Naive B cell (primary cell): ENCODE measurements at places on chromosomes 4 and X.
A peak's percentile ranks its signal among the peaks of the same experiment; 100 is the strongest.

- no peak for DNase-seq
Observed at GRCh38 chrX:31355206-31355955, 283.5 kb upstream of the FTHL17 start.

GRCh38 chr4:48315728-48316630, 25.4 kb upstream of the SLAIN2 start:
- DNase-seq: peak; percentile 20

GRCh38 chr4:87073199-87074120, 138.6 kb downstream of the AFF1 start:
- DNase-seq: peak; percentile 72

DNA sequence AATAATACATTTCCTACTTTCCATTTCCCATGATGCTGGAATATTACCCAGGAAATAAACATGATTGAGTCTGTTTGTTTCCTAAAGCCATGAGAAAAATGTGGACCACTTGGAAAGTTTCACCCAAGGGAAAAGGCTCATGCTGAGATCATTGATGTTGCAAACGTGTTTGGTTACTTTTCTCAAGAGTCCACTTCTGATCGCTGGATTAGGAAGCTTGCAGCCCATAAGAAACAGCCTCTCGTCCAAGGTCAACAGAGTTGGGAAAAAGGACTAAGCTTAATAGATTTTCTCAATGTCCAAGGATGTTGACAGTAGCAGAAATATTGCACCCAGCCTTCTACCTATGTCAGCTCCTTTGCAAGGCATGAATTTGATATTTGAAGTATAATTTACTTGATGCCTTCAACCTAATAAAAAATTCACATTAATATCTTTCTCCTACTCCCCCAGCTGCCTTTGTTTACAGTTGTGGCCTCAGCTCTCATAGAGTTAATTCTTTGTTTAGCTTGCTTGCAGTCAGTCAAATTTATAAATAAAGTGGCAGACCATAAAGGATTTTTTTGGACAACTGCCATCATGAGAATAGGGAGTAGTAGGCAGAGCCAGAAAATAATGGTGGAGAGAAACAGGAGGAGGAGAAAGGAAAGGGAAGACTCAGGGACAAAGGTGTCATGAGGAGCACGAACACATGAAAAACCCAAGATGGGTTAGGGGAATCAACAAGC, 65.6 kb upstream of the BLTP1 start:
- DNase-seq: no peak

GRCh38 chrX:13721819-13722519, 12.5 kb downstream of the TRAPPC2 start:
- no peak for DNase-seq

DNA sequence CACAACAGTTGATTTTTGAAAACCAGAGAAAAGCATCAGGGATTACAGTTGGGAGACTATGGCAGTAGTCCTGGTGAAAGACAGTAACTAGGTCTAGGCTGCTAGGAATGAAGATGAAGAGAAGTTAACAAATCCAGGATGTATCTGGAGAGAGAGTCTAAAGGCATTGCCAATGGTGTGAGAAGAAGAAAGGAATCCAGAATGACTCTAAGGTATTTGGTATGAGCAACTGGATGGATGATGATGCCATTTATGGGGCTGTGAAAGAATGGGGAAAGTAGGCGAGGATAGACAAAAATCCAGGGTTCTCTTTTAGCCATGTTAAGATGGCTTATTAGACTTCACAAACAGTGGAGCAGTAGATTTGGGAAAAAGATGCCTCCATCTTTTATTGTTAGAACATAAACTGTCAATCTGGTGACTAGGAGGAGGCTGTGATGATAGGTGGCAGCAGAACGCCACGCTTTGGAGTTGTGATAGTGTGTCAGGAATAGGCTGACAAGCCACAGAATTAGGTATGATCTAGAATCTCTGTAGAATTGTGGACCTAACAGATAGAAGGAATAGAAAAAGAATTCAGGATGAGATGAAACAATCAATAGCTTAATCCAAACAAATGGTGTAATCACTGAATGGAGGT, 27.3 kb upstream of the JADE1 start:
- DNase-seq: peak; percentile 17

- peak; percentile 26 for DNase-seq
Observed at GRCh38 chrX:104122829-104123228, 10.5 kb downstream of the ZCCHC18 start.

- DNase-seq: no peak
Observed at GRCh38 chr4:38846015-38846414, 10.6 kb downstream of the TLR6 start.

GRCh38 chr4:83381173-83381572, 46.5 kb upstream of the HPSE start:
- no peak for DNase-seq

GRCh38 chr4:7769396-7770223, 170.1 kb downstream of the AFAP1 start:
- no peak for DNase-seq

DNA sequence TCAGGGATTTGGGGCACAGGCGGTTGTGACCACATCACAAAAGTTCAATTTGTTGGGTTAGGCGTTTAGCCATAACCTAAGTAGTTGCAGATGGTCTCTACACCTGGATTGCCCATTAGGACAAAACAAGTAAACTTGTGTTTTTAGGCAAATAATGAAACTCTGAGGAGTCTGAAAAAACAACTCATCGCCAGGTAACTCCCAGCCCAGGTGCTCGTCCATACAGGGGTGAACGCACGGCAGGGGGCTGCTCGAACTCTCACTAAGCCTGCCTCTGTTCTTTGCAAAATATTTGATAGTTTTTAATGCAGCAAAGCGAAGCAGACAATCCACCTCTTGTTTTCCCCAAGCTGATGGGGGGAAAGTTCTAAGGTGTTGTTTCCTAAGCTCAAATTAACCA, 559 bp upstream of the RHOH start:
- DNase-seq: no peak

- no peak for DNase-seq
Observed at GRCh38 chrX:103776546-103776945, at the start of gene PLP1. Gene PLP1, plus strand, starts transcription at chrX:103776840. Its CDS starts 156 bp downstream, at chrX:103776996.

DNA sequence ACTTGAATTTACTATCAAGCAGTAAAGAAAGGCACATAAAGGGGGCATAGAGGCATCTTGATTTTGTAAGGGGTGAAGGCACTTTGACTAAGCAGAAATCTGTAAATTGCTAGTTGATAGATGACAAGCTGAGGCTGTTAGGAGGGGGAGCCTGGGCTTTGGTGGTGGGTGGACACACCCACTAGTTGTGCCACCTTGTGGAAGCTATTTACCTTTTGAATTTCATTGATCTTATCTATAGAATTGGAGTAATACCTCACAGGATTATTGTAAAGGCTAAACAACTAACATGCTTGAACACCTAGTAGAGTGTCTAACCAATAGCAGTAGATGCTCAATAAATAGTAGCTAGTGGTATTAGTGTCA, 142.8 kb upstream of the KCNIP4 start:
- no peak for DNase-seq
